SJSA1 (cell line): ENCODE measurements at places on chromosomes 7 and 10. TPM values are rescaled to one million over a fixed set of nuclear protein-coding genes. Genes with fewer than 3 reads are reported as not detected.

The PLXDC2 gene
- 0.38 and 0.66 TPM in 2 replicates for total RNA-seq

The PLAU gene
- 4.7 and 6.0 TPM in 2 replicates for total RNA-seq

The PNLIPRP2 gene
- not detected in 2 replicates for total RNA-seq

The CLRN3 gene
- not detected in 2 replicates for total RNA-seq

DNA sequence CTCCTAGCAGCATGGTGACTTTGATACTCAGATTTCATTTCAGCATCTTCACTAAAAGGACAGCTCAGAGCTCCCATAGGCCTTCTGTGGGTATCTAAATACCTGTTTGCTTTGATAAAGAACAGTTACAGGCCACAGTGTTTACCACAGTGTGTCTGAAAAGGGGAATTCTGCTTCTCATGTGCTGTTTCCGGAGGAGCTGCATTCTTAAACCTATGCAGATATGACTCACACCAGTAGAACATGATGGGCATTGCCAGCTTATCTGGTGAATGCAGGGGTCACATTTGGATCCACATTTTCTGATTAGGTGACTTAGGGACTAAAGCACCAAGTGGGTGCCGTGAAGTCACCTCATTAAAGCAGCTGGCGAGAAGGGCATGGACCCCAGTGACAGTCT, 52.6 kb downstream of the TRRAP start:
- no peak for DNase-seq
- H3K27me3 ChIP-seq: no peaks in the 10 kb centered on the region
- peaks cover 95% of the 10 kb centered on the region for H3K36me3 ChIP-seq
- no peak overlapping the region for H3K4me3 ChIP-seq

DNA sequence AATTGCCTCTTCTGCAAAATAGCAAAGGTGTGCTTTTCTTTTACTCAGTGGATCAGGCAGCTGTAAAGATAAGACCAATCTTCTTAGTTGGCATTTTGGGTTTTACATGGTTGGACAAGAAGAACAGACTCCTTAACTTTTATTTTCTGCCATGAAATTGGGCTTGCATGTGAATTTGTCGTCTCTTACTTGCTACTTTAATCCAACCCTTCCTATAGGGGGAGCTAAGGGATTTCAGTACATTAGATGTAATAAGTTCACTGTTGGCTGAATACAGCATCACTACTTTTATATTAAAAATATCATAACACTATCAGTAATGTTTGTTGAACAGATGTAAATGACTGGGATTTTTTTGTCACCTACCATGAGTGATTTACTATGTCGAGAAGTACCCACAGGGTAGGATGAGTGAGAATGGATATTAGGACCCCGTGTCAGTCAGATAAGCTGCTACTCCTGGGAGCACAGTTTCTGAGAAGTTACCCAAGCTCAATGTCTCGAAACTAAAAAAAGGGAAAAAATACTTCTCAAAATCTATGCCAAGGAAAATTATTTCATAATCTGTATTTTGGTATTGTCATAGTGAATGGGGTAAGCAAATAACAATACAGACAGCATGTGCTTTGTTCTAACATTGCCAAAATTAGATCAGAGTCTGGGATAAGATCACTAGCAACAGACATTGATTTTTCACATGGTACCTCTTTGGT, 127.4 kb upstream of the AGR3 start:
- H3K36me3 ChIP-seq: no peaks in the 10 kb centered on the region
- H3K4me1 ChIP-seq: peaks cover 20% of the 10 kb centered on the region
- no peak for DNase-seq
- no peaks in the 10 kb centered on the region for H3K27me3 ChIP-seq
- no peak overlapping the region for H3K27ac ChIP-seq

DNA sequence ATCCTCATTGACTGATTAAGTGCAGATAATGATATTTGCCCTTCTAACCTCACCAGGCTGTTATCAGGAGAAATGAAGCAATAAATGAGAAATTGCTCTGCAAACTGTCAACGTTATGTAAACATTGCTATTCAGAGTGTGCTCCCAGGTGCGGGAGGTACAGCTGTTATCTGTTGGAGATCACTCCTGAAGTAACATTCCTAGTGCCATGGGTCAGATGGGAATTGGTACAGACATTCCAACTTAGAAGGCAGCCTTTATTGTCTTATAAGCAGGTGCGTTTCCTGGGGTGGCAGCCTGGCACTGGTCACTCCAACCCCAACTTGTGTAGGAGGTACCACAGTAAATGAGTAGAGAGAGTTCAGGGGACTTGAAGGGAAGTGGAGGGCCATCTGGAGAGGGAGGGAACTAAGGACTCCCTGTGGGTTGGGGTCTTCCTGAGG, 36.8 kb downstream of the HK1 start:
- H3K27ac ChIP-seq: no peak overlapping the region
- H3K36me3 ChIP-seq: peaks cover 14% of the 10 kb centered on the region
- H3K27me3 ChIP-seq: no peaks in the 10 kb centered on the region
- peaks cover 19% of the 10 kb centered on the region for H3K4me1 ChIP-seq
- no peak overlapping the region for H3K4me3 ChIP-seq

DNA sequence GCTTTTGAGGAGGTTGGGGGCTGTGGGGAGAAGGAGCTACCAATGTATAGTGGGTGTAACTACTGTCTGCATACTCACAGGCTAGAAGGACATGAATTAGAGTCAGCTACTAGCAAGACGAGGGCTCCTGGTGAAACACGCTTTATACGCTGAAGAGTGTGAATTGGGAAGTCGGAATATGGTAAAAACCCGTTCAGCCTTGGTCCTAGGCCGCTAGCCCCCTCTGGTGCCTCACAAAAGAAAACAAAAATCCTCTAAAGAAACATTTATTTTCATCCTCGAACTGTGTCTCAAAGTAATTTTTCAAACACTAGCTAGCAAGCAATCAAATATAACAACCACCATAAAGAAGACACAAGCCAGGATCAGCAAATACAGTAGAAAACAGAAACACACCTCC, 338.1 kb upstream of the SEMA3C start:
- H3K27me3 ChIP-seq: no peaks in the 10 kb centered on the region
- H3K4me3 ChIP-seq: no peak overlapping the region
- DNase-seq: peak; percentile 6
- no peak overlapping the region for H3K27ac ChIP-seq
- H3K36me3 ChIP-seq: no peaks in the 10 kb centered on the region

- H3K4me3 ChIP-seq: no peak overlapping the region
- H3K27me3 ChIP-seq: no peaks in the 10 kb centered on the region
These were observed 187.4 kb upstream of the GALNT17 start for GRCh38 chr7:70944516-70944915.

GRCh38 chr10:118167056-118167700, 120.4 kb upstream of the RAB11FIP2 start:
- H3K4me1 ChIP-seq: no peaks in the 10 kb centered on the region
- H3K4me3 ChIP-seq: no peak overlapping the region
- no peaks in the 10 kb centered on the region for H3K36me3 ChIP-seq
- no peak overlapping the region for H3K27ac ChIP-seq
- H3K27me3 ChIP-seq: peaks cover 4% of the 10 kb centered on the region; the same call in 1 of the 2 replicates
- no peak for DNase-seq

DNA sequence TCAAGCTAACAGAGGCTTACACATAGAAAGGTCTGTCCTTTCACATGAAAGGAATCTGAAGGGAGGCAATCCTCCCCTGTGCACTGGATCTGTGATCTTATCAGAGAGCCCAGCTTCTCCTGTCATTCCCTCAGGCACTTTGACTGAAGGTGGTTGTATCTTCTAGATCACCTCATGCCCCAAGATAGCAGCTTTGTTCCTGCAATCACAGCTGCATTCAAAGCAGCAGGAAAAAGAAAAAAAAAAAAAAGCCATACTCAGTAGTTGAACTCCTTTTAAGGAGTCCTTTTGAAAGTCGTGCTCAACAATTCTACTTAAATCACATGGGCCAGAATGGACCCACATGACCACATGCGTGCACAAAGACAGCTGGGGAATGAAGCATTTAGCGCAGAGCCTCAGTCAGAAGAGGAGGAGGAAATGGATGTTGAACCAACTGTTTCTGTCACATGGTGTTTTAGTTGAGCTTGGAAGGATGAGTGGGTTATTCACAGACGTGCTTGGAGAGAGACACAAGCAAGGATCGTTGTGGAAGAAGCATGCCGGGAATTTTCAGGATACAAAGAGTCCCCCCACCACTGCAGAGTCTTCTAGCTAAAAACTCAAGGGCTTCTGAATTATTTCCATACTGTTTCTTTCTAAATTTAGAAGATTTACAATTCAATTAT, 13.0 kb upstream of the PFKP start:
- peak overlapping the region; percentile 17; the same call in 1 of the 2 replicates for H3K27ac ChIP-seq
- no peak for DNase-seq
- no peak overlapping the region for H3K4me3 ChIP-seq
- no peaks in the 10 kb centered on the region for H3K27me3 ChIP-seq

DNA sequence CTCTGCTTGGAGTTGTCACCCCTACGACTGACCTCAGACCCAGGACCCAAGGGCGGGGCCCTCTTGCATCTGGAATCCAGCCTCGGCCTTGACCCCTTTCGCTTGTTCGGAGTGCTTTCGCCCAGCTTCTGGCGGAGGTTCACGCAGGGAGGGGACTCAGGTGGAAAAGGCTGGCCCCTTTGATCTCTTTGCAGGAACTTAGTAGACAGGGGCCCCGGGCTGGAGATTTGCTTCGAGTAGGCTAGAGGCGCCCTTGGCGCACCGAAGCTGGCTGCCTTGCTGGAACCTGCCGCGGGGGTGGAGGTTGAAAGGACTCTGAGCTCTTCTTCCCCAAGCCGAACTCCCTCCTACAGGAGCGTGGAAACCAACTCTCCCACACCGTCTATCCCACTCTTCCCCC, 255.1 kb downstream of the OTUD1 start:
- no peaks in the 10 kb centered on the region for H3K4me1 ChIP-seq
- H3K4me3 ChIP-seq: no peak overlapping the region
- no peaks in the 10 kb centered on the region for H3K36me3 ChIP-seq
- H3K27ac ChIP-seq: no peak overlapping the region
- no peak for DNase-seq

DNA sequence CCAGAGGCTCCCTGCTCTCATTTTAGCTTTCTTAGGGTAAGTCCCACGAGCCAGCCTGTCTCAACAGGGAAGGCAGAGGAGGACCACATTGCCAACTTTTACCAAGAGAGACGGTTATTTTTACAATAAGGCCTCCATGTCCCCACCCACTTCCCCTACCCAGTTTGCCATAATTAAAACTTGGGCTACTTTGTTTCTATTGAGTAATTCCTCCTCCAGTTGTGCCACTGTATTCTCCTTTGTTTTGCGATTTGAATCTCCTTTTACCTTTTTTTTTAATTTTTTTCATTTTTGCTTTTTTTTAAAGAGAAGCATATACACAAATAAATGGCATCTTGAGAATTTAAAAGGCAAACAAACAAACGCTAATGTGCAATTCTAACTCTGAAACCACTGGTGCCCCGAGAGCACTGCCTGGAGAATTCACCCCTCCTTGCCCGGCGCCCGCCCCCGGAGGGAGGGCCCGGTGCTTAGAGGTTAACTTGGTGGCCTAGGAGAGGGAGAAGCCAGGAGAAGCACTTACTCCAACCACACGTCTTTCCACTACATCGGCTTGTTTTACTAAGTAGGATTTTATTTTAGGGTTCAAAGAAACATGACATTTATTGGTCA, 282.3 kb downstream of the USP6NL start:
- H3K27ac ChIP-seq: peak overlapping the region; percentile 61
- H3K36me3 ChIP-seq: no peaks in the 10 kb centered on the region
- H3K4me1 ChIP-seq: peaks cover 32% of the 10 kb centered on the region
- DNase-seq: no peak
- H3K4me3 ChIP-seq: no peak overlapping the region
